ENCODE measurements at places on chromosomes 3 and 15. TPM values are rescaled to one million over a fixed set of nuclear protein-coding genes. Genes with fewer than 3 reads are reported as not detected.

Gene CORO2B
- 23.1 TPM for total RNA-seq

Gene NTRK3
- total RNA-seq, result 1.1 TPM

Gene LMAN1L
- not detected for total RNA-seq

Gene DHX36
- 93.4 TPM for total RNA-seq

Gene SCAANT1
- not detected for total RNA-seq

Gene SUCLG2
- total RNA-seq, result 36.4 TPM

Gene CEMIP
- total RNA-seq, result 0.33 TPM

Gene AMIGO3
- total RNA-seq, result 0.89 TPM

Gene CFAP92
- 8.8 TPM for total RNA-seq

Gene SNTN
- not detected for total RNA-seq

Gene CPN2
- total RNA-seq, result not detected

Gene CCNB2
- 99.2 TPM for total RNA-seq

Gene CAMK1
- 22.5 TPM for total RNA-seq

Gene PCOLCE2
- total RNA-seq, result 6.3 TPM

Gene KBTBD13
- not detected for total RNA-seq

Gene DBR1
- total RNA-seq, result 25.6 TPM

Gene DGKG
- 0.18 TPM for total RNA-seq

Gene ICE2
- total RNA-seq, result 80.3 TPM

Gene PLAAT1
- total RNA-seq, result 4.0 TPM

Gene TICRR
- 44.9 TPM for total RNA-seq

Gene DIS3L
- total RNA-seq, result 56.3 TPM

Gene NRROS
- 0.52 TPM for total RNA-seq

Gene RBP2
- total RNA-seq, result not detected

Gene SMAD3
- total RNA-seq, result 44.8 TPM

Gene CPB1
- not detected for total RNA-seq

Gene XRN1
- 20.0 TPM for total RNA-seq

Gene MKRN2OS
- total RNA-seq, result not detected

Gene SPINT1
- total RNA-seq, result 1.3 TPM

Gene ZDHHC19
- not detected for total RNA-seq

Gene LRRC31
- not detected for total RNA-seq

Gene PSTPIP1
- total RNA-seq, result 1.5 TPM

All from neural crest cell (in vitro differentiated cells).